Left ventricle myocardium superior (tissue), 1 donor: ENCODE measurements at places on chromosomes 4 and X. TPM values are rescaled to one million over a fixed set of nuclear protein-coding genes. Genes with fewer than 3 reads are reported as not detected.

The RAPGEF2 gene
- total RNA-seq, result 42.2 TPM

The SSX4B gene
- not detected for total RNA-seq

The SHISA3 gene
- total RNA-seq, result 5.4 TPM

The SLC25A43 gene
- total RNA-seq, result 1.9 TPM

The STIM2 gene
- 12.5 TPM for total RNA-seq

The NDST3 gene
- not detected for total RNA-seq

The KCND1 gene
- 0.47 TPM for total RNA-seq

The LONRF3 gene
- total RNA-seq, result 4.2 TPM

The AFAP1 gene
- total RNA-seq, result 7.7 TPM

The GTPBP6 gene
- total RNA-seq, result 51.9 TPM

The VSIG4 gene
- total RNA-seq, result 42.1 TPM

The PDE5A gene
- 7.6 TPM for total RNA-seq

The RNF150 gene
- total RNA-seq, result 57.1 TPM

The SYP gene
- total RNA-seq, result 1.5 TPM

The CTAG2 gene
- not detected for total RNA-seq

The FGFR3 gene
- 1.7 TPM for total RNA-seq

The RAB40AL gene
- not detected for total RNA-seq

The CPXCR1 gene
- total RNA-seq, result not detected

The PCSK1N gene
- total RNA-seq, result 0.32 TPM

The RCHY1 gene
- total RNA-seq, result 50.5 TPM

The ZCCHC4 gene
- total RNA-seq, result 9.8 TPM

The SMIM10L2A gene
- 2.3 TPM for total RNA-seq

The CFAP299 gene
- not detected for total RNA-seq

The CT45A2 gene
- not detected for total RNA-seq

The TMPRSS11F gene
- not detected for total RNA-seq

The FAM149A gene
- total RNA-seq, result 12.8 TPM

The PPEF2 gene
- not detected for total RNA-seq

The MUC7 gene
- not detected for total RNA-seq

The HPF1 gene
- total RNA-seq, result 20.2 TPM

The FRG1 gene
- total RNA-seq, result 28.9 TPM

The LIMCH1 gene
- total RNA-seq, result 232 TPM

The RPL9 gene
- total RNA-seq, result 731 TPM
